ENCODE measurements at places on chromosomes 6 and 20. TPM values are rescaled to one million over a fixed set of nuclear protein-coding genes. Genes with fewer than 3 reads are reported as not detected.
A peak's percentile ranks its signal among the peaks of the same experiment; 100 is the strongest.

DNA sequence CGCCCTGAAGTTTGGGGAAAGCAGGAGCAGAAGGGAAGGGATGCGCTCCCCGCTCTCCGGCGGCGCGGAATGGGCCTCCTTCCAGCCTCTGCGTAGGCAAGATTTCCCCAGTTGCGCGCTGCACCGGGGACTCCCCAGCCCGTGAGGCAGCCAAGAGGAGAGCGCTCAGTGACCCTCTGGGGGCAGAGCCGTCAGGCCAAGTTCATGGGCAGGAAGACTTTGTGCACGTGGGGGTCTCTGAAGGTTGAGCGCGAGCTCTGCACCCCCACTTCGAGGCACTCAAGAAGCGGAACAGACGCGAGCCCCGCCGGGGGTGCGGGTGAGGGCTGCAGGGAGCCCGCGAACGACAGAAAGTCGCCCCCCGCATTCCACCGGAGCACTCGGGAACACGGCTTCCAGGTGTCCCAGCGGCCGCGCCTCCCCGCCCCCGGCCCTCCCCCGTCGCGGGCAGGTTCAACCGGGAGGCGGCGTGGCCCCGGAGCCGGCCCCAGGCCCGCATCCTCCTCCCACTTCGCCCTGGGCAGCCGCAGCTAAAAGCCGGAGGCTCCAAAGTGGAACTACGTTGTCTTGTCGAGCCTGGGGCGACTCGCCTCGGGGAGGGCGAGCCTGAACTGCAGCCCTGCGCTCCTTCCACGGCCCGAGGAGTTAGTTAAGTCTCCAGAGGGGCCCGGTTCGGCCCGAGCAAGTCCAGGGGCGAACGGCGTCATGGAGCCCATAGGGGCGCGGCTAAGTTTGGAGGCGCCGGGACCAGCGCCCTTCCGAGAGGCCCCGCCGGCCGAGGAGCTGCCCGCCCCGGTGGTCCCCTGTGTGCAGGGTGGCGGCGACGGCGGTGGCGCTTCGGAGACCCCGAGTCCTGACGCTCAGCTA, at the start of gene PPP1R3G:
TSS of gene PPP1R3G (plus strand) at position 561 of the 867 bp plus-strand sequence. CDS start at position 706, 145 bp downstream.
- no peaks in the 10 kb centered on the region for H3K27me3 ChIP-seq
- H3K4me1 ChIP-seq, result no peaks in the 10 kb centered on the region
- H3K36me3 ChIP-seq, result no peaks in the 10 kb centered on the region
- H3K27ac ChIP-seq, result peak within 1 kb of the TSS; percentile 84

DNA sequence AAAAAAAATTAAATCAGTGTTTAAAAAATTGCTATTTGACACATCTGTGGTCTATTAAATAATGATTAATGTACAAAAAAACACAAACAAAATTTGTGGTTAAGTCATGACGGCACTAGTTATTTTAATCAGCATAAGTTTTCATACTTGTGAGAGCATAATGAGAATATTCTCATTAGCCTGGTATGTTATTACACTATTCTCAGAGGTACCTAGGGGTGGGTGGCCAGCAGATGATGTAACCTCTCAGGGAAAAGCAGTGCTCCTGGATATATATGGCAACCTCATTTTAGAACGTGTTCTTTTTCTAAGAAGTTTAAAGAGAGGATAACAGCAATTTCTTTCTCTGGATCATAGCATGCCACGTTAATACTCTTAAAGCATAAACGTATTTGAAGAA, 109.2 kb downstream of the GJA1 start:
- H3K36me3 ChIP-seq, result no peaks in the 10 kb centered on the region
- DNase-seq, result no peak
- no peak overlapping the region for H3K27ac ChIP-seq
- H3K27me3 ChIP-seq, result no peaks in the 10 kb centered on the region
- no peaks in the 10 kb centered on the region for H3K4me1 ChIP-seq

DNA sequence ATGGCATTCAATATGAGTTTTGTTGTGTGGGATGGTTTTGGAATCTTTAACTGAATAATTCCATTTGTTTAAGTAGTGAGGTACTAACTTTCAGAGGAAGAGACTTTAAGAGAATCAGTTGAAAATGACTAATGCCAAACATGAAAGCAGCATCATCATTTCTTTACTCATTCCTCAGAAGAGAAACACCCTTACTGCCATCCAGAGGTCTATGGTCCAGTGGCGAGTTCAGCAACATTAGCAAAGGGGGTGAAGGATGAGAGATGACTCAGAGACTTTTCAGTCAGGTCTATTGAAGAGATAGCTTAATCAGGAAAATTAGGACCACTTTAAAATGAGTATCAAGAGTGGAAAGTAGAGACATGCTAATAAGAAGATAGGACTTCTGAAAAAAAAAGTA, 118.8 kb downstream of the COL19A1 start:
- no peaks in the 10 kb centered on the region for H3K27me3 ChIP-seq
- H3K27ac ChIP-seq, result no peak overlapping the region
- no peaks in the 10 kb centered on the region for H3K36me3 ChIP-seq
- no peak for DNase-seq
- no peak overlapping the region for H3K4me3 ChIP-seq
- H3K4me1 ChIP-seq, result no peaks in the 10 kb centered on the region

DNA sequence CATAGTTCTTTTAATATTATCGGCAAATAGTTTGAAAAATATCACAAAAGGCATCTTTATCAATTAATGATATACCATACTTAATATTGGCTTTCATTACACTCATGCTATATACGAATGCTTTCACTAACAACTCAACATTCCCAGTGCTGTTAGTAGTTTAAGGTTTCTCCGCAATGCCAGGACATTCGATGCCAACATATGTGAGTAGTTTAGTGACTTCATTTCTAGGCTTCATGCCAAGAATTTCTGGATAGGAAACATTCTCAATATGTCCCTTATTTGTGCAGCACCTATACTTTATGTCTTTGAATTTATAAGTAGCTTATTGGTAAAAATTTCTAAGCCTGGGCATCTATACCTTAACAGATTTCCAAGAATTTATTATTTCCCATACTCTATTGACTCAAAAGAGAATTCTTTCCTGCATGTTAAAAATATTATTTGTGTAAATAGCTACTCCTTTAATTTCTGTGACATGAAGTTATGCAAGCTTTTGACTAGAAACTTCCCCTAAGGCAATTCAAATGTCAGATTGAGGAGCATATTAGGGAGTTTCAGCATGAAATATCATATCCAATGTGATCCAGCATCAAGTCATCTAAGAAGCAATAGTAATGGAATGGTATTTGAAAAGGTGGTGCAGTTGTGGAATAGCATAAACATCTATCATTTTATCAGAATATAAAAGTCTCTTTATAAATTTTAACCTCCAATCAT, 236.0 kb upstream of the STXBP5 start:
- no peaks in the 10 kb centered on the region for H3K27me3 ChIP-seq
- no peak for DNase-seq
- H3K4me3 ChIP-seq, result no peak overlapping the region

DNA sequence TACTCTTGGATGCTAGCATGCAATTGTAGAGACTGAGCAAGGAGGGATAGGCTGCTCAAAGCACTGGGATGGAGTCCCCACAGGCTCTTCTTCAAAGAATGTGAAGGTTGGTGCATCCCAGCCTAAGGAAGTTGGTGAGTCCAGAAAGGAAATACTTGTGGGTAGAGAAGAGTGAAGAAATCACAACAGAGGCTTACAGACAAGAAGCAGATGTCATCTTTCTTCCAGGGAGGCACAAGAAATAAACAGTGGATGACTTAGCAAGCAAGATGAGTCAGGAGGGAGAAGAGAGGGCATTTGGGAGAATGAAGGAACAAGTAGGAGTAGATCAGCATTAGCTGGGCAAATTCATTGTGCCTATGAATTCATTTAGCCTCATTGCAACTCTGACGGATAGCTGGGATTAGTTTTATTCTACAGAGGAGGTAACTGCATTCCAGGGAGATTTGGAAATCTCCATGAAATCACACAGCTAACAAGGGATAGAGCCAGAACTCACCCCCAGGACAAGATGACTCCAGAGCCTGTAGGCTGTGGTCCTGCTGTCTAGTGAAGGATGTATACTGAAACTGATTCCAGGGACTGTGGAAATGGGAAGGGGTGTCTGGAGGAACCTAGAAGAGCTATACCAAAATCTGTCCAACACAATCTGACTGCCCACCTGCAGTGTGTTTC, 125.8 kb upstream of the SPTLC3 start:
- no peaks in the 10 kb centered on the region for H3K27me3 ChIP-seq
- DNase-seq, result no peak
- H3K4me1 ChIP-seq, result no peaks in the 10 kb centered on the region
- no peak overlapping the region for H3K27ac ChIP-seq
- no peaks in the 10 kb centered on the region for H3K36me3 ChIP-seq

Gene TSPYL1
- total RNA-seq, result 54.5 TPM
